ENCODE measurements at places on chromosomes 16 and 17. TPM values are rescaled to one million over a fixed set of nuclear protein-coding genes. Genes with fewer than 3 reads are reported as not detected.

DNA sequence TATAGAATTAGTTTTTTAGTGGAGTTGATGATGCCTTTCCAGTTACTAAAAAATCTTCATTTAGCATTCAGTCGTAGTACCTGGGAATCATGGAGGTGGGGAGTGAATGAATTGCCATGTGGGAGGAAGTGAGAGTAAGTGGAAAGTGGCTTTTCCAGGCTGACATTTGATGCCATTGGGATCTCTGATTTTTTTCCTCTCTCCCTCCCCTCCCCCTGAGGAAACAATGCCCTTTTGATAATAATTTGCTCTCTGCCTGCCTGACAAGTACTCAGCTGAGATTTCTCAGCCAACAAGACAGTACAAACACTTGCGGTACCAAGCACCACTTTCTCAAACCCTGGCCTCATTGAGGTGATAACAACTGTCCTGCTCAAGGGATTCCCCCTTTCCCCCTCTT, 2.2 kb downstream of the UBE2Z start:
- no peak for DNase-seq

DNA sequence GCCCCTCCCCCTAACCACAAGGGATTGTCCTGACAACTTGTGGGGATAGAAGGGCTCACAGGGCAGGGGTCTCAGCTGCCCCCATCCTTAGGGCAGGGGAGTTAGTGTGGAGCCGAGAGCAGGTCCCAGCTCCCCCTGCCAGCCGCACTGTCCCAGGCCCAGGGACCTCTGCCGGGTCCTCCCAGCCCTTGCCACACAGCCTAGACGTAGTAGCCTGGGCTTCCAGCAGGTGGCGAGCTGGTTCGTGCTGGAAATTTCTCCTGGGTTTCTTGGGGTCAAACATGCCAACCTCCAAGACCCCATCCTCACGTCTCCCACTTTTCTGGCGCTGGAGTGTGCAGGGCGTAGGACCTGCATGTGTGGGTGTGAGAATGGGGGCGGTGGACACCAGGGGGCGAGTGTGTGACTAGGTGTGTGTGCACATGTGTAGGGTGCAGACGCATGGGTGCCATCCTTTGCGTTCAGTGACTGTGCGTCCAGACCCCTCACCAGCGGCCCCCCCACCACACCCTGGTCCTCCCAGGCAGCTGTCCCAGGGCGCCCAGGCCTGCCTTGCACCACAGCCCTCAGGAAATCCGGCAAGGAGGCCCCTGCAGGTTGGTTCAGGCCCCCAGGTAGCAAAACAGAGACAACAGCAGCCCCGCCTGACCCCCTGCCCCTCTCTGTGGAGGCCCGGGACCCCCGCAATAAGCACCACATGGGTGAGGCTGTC, 29.5 kb downstream of the SBK1 start:
- DNase-seq: no peak

DNA sequence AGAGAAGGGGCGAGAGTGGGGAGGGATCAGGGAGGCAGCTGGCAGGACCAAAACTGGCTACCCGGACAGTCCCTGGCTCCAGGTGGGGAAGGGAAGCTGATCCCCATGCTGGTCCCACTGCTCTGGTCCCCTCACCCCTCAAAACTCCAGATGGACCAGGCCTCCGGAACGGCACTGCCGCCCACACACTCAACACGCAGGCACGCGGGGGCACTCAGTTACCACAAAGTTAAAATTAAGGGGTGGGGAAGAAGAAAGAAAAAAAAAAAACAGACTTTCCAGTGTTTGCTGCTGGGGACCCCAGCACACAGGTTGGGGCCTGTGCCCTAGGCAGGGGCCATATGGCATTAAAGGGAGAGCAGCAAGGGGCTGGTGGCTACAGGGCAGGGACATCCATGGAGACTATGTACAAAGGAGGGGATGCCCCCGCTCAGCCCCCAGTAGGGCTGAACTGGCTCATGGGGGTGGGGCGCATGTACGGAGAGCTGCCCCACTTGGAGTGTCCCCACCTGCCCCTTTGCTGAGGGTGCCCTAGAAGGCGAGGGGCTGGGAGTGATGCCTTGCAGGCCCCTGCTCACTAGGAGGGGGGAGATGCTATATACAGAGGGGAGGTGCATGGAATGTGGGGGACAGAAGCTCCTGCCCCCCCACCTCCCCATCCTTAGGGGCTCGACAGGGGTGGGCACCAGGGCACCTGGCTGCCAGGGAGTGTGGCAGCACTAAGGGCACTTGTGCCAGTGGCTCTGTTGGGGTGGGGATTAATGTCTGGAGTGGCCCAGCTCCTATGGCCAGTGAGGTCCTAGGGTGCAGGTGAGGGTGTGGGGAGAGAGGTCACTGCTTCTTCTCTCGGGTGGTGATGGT, 5.6 kb downstream of the TP53I13 start:
- no peak for DNase-seq

- DNase-seq: no peak
Observed at GRCh38 chr17:5437721-5438317, 1.1 kb downstream of the C1QBP start.

DNA sequence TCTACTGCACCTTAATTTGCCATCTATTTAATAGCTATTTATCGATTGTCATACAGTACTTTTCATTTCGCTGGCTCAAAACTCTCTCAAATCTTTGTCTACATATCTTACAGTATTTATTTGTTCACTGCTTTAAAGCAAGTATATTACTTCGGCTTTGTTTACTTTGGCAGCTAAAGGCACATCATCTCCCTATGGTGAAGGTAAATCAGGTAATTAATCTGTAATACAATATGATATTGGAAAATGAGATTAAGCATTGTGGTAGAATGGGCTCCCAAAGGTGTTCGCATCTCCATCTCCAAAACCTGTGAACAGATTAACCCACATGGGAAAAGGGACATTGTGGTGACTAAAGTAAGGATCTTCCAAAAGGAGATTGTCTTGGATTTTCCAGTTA, 6.5 kb downstream of the TMEM170A start:
- no peak for DNase-seq

DNA sequence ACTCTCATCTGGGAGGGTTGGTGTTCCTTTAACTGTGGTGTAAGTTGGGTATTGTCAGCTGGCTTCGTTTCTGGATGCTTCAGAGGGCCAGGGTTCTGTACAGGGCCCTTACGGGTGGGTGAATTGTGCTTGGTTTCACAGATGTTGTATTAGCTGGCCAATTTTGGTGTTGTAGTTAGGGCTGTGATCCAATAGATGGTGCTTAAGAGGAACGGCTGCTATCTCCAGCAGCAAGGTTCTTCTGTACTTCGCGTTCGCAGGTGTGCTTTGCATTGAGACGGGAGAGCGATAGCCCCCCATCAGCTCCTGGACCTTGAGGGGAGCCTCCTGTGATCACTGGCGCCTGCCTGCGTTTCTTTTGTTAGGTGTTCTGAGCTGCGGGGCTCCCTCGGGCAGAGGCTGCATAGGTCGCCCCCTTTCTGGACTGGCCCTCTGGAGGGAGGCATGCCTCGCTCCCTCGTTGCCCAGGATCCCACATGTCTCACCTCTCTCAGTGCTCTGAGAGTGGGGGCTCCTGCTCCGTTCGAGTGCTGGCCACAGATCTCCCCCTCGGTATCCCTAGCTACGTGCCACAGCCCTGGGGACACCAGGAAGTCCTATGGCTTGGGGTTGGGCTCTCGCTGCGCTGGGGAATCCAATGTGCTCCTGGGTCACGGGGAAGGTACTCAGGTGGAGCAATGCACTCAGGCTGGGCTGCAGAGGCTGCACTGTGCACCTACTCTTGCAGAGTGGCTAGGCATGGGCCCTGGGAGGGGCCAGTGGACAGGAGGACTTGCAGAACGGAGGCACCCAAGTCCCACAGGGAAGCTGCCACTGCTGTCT, 837 bp upstream of the PRDM7 start:
- DNase-seq: no peak

DNA sequence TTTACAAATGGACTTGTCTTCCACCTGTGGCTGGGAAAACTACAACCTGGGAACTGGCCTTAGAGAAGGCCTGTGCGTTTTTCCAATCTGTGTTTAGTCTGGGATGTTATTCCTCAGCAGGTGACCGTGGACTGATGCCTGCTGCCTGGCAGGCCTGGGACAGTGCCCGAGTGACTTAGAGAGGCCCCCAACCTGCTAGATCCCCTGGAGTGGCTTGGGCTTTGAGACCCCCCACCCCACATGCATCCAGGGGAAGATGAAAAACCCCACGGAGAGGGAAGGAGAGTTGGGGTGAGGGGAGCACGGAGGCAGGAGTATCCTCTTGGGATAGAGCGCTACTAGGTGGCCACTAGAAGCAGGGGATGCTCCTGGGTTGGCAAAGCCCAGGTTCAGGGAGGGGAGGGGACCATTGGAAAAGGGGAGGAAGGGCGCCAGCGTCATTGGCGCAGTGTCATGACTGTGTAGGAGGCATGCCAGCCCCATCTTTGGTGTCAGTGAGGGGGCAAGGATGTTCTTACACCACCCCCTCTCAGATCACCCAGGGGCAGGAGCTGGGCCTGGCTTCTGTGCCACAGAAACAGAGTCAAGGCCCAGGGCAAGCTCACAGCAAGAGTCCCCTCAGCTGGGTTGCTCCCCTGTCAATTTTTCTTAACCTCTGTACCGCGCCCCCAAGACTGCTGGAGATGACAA, 54.1 kb downstream of the MEAK7 start:
- DNase-seq: no peak

DNA sequence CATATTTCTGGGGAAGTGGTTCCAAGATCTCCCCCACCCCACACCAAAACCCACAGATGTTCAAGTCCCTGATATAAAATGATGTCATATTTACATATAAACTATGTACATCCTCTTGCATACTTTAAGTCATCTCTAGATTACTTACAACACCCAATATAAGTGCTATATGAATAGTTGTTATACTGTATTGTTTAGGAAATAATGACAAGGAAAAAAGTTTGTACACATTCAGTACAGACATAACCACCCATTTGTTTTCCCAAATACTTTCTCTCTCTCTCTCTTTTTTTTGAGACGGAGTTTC, 11.5 kb downstream of the CFDP1 start:
- DNase-seq: no peak

- DNase-seq: no peak
Observed at GRCh38 chr16:56382901-56383355, 42.4 kb downstream of the AMFR start.

DNA sequence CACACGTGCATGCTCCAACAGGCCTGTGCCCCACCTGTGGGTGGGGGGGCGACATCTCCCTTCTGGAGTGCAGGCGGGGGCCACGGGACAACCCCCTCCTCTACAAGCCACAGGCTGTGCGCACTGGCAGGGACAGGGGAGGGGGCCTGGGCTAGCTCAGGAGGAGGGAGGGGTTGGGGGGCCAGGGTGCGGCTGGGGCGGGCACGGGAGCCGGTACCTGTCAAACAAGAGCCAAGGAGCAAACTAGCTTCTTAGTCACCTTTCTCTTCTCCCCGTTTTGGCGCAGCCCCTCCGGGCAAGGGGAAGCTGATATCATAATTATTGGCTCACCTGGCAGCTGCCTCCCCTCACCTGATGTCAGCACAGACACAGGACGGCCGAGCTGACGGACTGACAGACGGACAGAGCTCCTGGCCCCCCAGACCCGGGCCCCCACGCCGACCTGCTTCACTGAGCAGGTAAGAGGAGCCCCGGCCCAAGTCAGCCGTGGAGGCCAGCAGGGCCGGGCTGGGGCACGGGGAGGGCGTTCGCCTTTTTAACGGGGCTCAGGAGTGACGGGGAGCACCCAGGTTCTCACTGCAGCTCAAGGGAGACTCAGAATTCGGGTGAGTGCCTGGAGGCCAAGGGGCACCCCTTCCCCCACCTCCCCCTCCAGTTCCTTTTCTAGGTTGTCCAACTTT, at the start of gene FOXN1:
Gene FOXN1 (plus strand): TSS at position 363 of the 680 bp plus-strand sequence. CDS start 17,622 bp downstream, outside the sequence.
- no peak for DNase-seq

DNA sequence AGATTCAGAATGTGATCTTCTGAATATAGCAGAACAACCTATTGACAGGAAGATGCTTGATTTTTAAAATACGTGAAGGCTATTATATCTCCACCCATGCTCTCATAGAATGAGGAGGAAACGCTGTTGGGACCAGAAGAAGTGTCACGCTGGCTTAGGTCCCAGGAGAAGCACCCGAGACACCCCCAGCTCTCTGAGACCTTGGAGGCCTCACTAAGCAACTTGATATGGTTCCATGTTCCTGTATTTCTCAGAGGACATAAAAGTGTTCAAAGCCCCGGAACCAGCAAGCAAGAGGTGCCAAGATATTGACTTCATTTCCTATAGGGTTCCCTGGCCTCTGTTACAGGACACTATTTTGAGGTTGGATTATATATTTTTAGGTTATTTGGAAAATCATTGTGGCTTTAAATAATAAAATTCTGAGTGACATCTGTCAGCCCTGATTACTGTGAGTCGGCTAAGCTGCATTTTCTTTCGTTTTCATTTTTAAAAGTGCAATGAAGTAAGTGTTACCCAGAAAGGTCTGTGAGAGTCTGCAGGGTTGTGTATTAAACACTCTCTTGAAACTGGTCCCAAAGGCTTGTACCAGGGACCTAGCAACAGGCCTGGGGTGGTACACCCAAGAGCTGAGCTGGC, 400.0 kb downstream of the SOX9 start:
- no peak for DNase-seq

DNA sequence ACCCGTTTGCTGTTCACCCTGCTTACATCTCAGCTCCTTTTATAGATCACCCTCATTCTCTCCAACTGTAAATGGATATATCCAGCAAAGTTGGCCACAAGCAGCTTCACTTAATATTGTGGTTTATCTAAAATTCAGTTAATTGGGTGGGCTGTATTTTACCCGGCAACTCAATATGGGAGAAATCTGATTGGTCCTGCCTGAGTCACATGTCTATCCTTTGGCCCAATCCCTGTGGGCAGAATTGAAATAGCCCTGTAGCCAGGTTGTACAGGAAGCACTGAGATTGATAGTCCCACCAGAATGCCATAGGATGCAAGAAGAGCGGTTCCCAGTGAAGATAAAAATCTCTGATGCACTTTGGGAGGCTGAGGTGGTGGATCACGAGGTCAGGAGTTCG, 73.2 kb downstream of the AIPL1 start:
- DNase-seq: no peak

DNA sequence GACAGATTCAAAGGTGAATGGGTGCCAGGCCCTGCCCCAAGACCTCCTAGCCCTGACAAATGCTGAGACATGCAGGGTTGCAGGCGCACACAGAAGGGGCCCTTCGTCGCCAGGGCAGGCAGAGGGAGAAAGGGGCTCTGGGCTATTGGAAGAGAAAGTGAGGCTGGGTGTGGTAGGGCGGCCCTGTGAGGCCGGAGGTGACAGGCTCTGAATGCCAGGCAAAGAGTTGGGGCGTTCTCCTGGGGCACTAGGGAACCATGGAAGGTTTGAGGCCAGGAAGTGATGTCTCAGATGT, 26.4 kb upstream of the NXPH3 start:
- no peak for DNase-seq

- DNase-seq: no peak
Observed at GRCh38 chr17:27396941-27397340, 59.3 kb upstream of the KSR1 start.

GRAP gene
- 1.6 TPM for total RNA-seq
